ENCODE measurements at places on chromosomes 3 and 15. TPM values are rescaled to one million over a fixed set of nuclear protein-coding genes. Genes with fewer than 3 reads are reported as not detected.

EXD1 gene
- total RNA-seq = not detected

MAN2A2 gene
- total RNA-seq = 46.7 TPM

CCDC54 gene
- total RNA-seq = not detected

DCBLD2 gene
- 36.1 TPM for total RNA-seq

SECISBP2L gene
- total RNA-seq = 24.3 TPM

CBLB gene
- total RNA-seq = 58.4 TPM

CCDC9B gene
- total RNA-seq = 16.0 TPM

CCR3 gene
- not detected for total RNA-seq

PP2D1 gene
- total RNA-seq = not detected
